ENCODE measurements at places on chromosomes 1 and 21. TPM values are rescaled to one million over a fixed set of nuclear protein-coding genes. Genes with fewer than 3 reads are reported as not detected.

GRCh38 chr21:42174173-42174572 lies 44.8 kb upstream of the ABCG1 start:
- H3K4me1 ChIP-seq: peaks cover 10% of the 10 kb centered on the region
- H3K36me3 ChIP-seq: no peaks in the 10 kb centered on the region
- no peak overlapping the region for H3K27ac ChIP-seq
- H3K4me3 ChIP-seq: no peak overlapping the region
- no peak for DNase-seq
- no peaks in the 10 kb centered on the region for H3K27me3 ChIP-seq

The POU3F1 gene
- not detected for total RNA-seq

DNA sequence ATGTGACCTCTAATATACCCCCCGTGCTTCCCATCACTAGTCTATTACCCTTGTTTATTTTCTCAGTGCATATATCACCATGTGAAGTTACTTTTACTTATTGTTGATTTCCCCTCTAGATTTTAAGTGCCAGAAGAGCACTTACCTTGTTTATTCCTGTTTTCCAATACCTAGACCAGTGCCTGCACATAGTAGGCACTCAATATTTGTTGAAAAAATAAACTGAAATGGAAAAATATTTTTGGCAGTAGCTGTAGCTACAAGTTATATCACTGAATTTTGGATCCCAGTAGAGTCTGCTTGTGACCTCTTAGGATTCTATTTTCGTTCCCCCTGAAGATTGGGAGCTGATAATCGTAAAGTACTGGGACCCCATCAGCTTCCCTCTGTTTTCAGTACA lies 32.0 kb upstream of the FOXE3 start:
- no peak for DNase-seq
- H3K4me1 ChIP-seq: no peaks in the 10 kb centered on the region
- no peak overlapping the region for H3K4me3 ChIP-seq
- H3K36me3 ChIP-seq: peaks cover 25% of the 10 kb centered on the region

The C1orf167 gene
- total RNA-seq: 2.2 TPM

The INAVA gene
- total RNA-seq: 7.8 TPM

The TSPAN1 gene
- 68.9 TPM for total RNA-seq

The UBE2G2 gene
- 76.9 TPM for total RNA-seq

DNA sequence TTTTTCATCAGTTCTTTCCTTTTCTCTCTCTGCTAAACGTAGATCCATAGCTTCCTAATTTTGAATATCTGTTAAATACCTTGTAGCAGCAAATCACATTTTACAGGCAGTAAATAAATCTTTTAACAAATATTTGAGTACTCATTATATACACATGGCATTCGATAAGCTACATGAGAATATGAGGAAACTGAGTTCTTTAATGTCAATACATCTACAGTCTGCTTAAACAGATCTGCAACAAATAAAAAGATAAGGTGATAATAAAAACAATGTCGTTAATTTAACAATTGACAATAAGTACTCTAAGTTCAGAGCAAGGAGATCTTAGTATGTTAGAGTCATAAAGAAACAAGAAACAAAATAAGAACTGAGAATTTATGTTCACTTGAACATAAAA lies 42.9 kb downstream of the SELENOF start:
- no peak overlapping the region for H3K27ac ChIP-seq
- DNase-seq: no peak
- no peaks in the 10 kb centered on the region for H3K27me3 ChIP-seq
- H3K4me1 ChIP-seq: no peaks in the 10 kb centered on the region
- no peaks in the 10 kb centered on the region for H3K36me3 ChIP-seq

GRCh38 chr1:203665993-203666392 lies 39.4 kb downstream of the ATP2B4 start:
- peaks cover 55% of the 10 kb centered on the region for H3K4me1 ChIP-seq
- H3K27me3 ChIP-seq: no peaks in the 10 kb centered on the region
- no peak overlapping the region for H3K4me3 ChIP-seq
- peak overlapping the region; percentile 67 for H3K27ac ChIP-seq
- no peak for DNase-seq
- H3K36me3 ChIP-seq: peaks cover 4% of the 10 kb centered on the region

The CHIA gene
- total RNA-seq: 10.9 TPM

DNA sequence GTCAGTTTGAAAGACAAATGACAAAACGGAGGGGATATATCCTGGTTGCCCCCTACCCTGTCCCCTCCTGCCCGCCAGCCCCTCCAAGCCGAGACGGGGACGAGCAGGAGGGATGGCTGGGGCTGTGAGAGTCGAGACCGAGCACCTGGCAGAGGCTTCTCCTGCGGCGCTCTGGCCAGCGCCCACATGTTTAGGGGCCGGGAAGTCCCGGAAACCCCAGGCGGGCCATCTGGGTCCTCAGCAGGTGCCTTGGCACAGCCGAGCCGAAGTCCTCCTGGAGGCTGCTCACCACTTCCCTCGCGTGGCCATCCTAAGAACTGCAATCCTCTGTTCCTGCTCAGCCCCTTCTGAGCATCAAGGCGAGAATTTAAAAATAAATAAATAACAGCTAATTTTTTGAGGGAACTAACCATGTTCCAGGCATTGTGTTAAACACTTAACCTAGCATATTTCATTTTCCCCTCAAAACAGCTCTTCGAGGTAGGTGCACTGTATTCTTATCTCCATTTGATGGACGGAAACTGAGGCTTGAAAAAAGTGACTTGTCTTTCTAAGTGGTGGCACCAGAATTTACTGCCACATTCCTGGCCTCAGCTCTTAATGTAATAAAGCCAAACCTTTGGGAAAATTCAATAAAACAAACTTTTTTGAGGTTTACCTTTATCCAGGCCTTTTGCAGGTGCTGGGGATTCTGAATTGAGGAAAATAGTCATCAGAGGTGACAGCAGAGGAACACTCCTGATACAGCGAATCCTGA lies 3.5 kb upstream of the RIMS3 start:
- no peaks in the 10 kb centered on the region for H3K27me3 ChIP-seq
- no peaks in the 10 kb centered on the region for H3K36me3 ChIP-seq
- H3K4me3 ChIP-seq: peak overlapping the region; percentile 12
- H3K27ac ChIP-seq: no peak overlapping the region

GRCh38 chr1:34312359-34312758 lies 135.7 kb downstream of the C1orf94 start:
- H3K27me3 ChIP-seq: no peaks in the 10 kb centered on the region
- no peak overlapping the region for H3K4me3 ChIP-seq
- no peak for DNase-seq
- H3K27ac ChIP-seq: no peak overlapping the region
- H3K4me1 ChIP-seq: no peaks in the 10 kb centered on the region
